ENCODE measurements at places on chromosomes 13 and 19.

DNA sequence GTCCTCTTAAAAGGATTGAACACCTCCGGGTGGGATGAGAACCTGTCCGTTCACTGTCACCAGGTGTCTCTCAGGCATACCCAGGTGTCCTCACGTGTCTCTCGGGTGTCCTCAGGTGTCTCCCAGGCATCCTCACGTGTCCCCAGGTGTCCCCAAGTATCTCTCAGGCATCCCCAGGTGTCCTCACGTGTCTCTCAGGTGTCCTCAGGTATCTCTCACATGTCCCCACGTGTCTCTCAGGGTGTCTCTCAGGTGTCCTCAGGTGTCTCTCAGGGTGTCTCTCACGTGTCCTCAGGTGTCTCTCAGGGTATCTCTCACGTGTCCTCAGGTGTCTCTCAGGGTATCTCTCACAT lies 33.8 kb downstream of the ATP4B start:
- no peak for DNase-seq

- DNase-seq, result no peak
Observed at GRCh38 chr13:98957731-98958442, 20.0 kb downstream of the DOCK9 start.

DNA sequence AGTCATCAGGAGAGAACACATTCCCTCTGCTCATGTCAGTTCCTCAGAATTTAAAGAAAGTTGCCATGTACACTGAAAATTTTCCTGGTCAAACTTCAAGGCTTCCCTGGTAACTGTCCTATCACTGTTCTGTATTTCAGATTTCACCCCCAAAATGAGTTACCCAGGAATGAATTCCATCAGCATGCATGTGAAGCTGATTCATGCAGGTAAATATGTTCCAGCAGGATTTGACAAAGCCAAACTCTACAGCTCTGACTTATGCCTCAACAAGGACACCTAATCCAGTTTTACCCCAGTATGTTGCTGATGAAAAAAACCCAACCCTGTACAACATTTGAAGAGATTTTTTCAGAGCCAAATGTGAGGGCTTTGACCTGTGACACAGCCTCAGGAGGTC lies 21.5 kb downstream of the LIG4 start:
- DNase-seq, result no peak

DNA sequence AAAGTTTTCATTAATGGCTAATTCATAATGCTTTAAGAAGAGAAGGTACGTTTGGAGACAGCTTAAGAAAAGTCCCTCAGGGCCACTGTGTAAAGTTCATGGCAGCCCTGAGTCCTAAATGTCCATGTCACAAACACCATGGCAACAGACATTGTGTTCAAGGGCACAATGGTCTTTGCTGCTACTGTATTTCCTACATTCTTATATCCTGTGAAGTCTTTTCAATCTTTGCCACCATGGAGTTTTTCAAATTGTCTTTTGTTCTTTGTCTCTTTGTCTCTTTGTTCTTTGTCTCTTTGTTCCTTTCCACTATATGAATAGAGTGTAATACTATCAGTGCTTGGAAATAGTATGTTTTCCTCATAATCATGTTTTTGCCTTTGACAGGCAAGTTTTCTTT lies 178.8 kb downstream of the VWA8 start:
- no peak for DNase-seq

GRCh38 chr13:34034411-34034810 lies 216.5 kb downstream of the RFC3 start:
- DNase-seq, result no peak

- no peak for DNase-seq
Observed at GRCh38 chr19:46616631-46617322, 8.1 kb downstream of the PTGIR start.

DNA sequence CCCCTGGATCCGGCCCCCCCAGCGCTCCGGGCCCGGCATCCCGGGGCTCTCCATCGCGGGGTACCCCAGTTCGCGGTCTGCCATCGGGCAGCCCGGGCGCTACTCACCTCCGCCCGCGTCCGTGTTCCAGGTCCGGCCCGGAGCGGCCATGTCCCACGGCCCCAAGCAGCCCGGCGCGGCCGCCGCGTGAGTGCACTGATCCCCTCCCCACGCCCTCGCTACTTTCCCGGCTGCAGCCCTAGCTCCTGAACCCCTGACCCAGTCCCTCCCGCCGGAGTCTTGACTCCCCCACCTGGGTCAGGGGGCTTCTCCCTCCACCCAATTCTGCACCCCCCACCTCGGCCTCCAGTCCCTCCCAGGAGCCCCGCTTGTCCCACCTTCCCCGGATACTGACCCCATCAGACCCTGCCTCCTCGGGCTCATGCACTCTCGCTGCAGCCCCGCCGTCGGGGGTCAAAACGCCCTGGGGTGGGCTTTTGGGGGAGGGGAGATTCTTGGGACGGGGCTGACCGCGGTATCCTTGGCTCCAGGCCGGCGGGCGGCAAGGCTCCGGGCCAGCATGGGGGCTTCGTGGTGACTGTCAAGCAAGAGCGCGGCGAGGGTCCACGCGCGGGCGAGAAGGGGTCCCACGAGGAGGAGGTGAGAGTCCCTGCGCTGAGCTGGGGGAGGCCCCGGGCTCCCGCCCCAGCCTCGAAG lies 566 bp downstream of the HMG20B start:
- peak; percentile 59 for DNase-seq

GRCh38 chr13:24220086-24220703 lies 59.7 kb downstream of the SPATA13 start:
- peak; percentile 69 for DNase-seq
